Chondrocyte (in vitro differentiated cells): ENCODE measurements at places on chromosomes 11 and 22. TPM values are rescaled to one million over a fixed set of nuclear protein-coding genes. Genes with fewer than 3 reads are reported as not detected.

- DNase-seq, result no peak
Observed at GRCh38 chr11:19793326-19793725, 80.7 kb downstream of the NAV2 start.

- DNase-seq, result no peak
Observed at GRCh38 chr11:88475991-88476418, 138.5 kb upstream of the CTSC start.

DNA sequence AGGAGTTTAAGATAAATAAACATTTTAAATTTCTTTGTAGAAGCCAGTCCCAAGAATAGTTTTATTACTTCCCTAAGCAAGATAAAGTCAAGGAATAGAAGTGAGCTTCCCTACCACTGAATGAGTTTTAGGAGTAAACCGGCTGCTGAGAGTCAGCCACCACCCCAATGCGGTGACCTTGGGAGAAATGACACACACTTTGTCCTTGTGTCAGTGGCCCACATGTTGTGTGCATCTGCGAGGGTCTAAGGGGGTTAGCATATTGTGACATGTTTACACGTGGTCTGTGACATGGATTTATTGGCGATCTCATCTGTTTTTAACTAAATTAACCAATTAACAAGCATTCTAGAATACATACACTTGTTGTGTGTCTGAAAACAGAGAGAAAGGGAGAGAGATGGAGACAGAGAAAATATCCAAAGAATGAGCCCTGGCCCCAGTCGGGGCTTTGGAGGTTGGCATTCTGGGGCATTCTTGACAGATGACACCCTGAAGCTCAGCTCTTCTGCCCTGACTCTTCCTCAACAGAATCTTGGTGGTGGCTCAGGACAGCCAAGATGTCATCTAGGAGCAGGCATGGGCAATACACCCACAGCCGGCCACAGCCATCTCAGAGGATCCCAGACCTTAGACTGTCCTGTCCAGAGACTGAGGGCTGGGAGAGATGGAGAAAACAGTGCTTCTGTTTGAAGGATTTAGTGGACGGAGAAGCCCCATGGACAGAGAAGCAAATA, 29.7 kb upstream of the TMPRSS4 start:
- no peak for DNase-seq

The WBP2NL gene
- total RNA-seq, result not detected in 3 replicates

GRCh38 chr11:10676919-10677318, 16.6 kb downstream of the IRAG1 start:
- DNase-seq, result no peak

- no peak for DNase-seq
Observed at GRCh38 chr22:26615149-26615548, 2.7 kb downstream of the CRYBB1 start.

The KLHL35 gene
- total RNA-seq, result 6.3 to 12.5 TPM (median 10.1 TPM) in 3 replicates

GRCh38 chr11:76984743-76985142, 49.5 kb upstream of the B3GNT6 start:
- no peak for DNase-seq

DNA sequence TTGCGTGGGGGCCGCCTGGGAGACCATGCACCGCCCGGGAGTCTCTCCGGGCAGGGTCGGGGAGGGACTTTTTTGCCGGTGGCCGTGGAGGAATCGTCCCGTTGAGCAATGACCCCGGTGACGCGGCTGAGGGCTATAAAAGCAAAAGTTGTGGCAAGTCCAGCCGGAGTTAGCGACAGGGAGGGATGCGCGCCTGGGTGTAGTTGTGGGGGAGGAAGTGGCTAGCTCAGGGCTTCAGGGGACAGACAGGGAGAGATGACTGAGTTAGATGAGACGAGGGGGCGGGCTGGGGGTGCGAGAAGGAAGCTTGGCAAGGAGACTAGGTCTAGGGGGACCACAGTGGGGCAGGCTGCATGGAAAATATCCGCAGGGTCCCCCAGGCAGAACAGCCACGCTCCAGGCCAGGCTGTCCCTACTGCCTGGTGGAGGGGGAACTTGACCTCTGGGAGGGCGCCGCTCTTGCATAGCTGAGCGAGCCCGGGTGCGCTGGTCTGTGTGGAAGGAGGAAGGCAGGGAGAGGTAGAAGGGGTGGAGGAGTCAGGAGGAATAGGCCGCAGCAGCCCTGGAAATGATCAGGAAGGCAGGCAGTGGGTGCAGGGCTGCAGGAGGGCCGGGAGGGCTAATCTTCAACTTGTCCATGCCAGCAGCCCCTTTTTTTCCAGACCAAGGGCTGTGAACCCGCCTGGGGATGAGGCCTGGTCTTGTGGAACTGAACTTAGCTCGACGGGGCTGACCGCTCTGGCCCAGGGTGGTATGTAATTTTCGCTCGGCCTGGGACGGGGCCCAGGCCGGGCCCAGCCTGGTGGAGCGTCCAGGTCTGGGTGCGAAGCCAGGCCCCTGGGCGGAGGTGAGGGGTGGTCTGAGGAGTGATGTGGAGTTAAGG, at the start of gene NEAT1:
NEAT1 (plus strand) TSS at position 166 of the 883 bp plus-strand sequence.
- no peak for DNase-seq

DNA sequence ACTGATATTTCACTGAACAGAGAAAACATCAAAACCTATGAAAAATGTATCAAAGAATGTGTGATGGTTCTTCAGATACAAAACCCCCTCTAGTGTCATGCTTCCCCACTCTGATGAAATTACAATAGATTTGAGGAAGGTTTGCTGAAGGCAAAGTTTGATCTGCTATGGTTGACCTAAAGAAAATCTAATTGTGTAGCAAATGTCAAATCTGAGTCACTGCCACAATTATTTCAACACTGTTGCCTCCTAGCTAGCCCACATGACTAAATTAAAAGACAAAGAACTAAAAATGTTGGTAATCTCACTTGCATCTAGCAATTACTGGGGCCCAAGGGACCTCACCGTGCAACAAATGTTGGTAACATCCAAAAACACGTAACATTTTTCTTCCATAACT, 728.0 kb downstream of the DLG2 start:
- no peak for DNase-seq

DNA sequence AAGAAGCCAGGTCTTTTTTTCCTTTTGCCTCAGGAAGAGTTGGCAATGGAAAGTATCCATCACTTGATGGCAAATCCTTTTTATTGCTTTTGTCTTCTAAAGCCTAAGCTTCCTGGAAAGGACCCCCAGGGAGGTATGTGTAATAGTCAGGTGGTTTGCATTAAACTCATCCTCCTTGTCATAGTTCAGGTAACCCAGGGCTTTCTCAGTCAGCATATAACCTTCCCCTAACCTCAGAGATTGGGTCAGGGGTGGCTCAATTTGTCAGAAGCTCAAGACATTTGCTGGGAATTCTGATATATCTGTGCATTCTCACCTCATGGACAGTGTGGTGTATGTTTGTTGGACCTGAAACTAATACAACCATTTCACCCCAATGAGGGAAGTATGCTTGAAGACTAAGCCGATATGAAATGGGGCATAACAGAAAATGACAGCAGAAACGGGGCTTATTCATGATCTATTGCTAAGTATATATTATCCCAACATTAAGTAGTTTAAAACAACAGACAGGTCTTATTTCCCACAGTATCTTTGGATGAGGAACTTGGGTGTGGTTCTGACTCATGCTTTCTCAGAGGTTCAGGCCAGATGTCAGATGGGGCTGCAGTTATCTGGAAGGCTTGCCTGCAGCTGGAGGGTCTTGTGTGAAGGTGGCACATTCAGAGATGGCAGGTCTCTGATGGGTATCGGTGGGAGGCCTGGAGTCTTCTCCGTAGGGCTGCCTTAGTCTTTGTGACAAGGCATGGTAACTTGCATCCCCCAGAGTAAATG, 135.8 kb upstream of the SPON1 start:
- no peak for DNase-seq

DNA sequence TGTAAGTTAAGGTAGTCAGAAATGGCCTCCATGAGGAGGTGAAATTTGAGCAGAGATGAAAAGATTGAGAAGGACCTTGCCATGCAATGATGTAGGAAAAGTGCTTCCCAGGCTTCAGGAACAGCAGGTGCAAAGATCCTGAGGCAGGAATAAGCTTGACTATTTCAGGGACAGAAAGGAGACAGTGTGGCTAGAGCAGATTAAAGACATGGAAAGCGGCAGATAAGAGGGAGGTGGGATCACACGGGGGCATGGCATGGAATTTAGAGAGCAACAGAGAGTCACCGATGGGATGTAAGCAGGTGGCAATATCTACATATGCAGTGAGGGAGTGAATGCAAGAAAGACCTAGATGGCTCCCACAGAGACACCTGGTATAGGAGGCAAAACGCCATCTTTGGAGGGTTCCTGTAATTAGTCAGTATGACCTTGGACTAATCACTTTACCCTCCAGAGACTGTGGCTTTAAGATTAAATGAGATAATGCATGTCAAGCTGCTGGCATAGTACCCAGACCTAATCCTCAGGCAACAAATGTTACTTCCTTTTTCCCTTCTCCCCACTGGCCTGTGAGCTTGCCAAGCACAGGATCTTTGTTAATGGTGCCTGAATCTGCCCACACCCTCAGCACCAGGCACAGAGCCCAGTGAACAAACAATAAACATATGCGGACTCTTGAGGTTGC, 24.6 kb upstream of the ACER3 start:
- no peak for DNase-seq

The MRGPRE gene
- total RNA-seq, result not detected in 3 replicates

The PPP2R5B gene
- total RNA-seq, result 21.7 to 33.2 TPM (median 29.3 TPM) in 3 replicates

DNA sequence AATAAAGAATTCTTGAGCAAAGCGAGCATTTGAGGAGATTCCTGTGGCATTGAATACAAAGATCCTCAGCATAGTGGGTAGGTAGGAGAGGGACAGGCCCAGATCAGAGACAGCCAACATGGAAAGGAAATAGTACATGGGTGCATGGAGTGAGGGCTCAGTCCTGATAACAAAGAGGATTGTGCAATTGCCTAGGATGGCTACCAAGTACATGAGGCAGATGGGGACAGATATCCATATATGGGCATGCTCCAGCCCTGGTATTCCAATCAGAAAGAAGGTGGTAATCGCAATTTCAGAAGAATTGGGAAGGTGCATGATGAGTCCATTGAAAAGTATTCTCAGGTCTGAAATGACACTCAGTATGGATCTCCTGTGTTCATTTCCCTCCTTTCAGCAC, 8.6 kb downstream of the OR51T1 start:
- DNase-seq, result no peak

GRCh38 chr11:82225930-82226329, 507.7 kb downstream of the FAM181B start:
- no peak for DNase-seq

- no peak for DNase-seq
Observed at GRCh38 chr11:59610289-59610688, 5.3 kb downstream of the OSBP start.

DNA sequence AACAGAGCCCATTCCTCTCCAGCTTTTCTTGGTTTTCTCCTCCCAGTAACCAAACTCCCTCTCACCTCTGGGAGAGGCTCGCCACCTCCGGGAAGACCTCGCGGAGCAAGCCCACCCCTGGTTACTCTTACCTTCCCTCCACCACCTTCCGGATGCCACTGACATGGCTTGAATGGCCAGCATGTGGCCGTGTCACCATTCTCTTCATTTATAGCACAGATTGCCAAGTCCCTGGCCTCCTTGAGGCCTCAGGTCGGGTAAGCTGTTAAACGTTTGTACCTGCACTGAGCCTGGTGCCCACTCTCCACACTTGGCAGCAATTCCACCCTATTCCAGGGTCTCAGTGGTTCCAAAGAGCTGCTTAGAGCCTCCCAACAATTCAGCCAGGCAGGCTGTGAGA, 8.0 kb upstream of the FXYD2 start:
- DNase-seq, result no peak

The IGSF9B gene
- 8.4 to 18.3 TPM (median 9.3 TPM) in 3 replicates for total RNA-seq

DNA sequence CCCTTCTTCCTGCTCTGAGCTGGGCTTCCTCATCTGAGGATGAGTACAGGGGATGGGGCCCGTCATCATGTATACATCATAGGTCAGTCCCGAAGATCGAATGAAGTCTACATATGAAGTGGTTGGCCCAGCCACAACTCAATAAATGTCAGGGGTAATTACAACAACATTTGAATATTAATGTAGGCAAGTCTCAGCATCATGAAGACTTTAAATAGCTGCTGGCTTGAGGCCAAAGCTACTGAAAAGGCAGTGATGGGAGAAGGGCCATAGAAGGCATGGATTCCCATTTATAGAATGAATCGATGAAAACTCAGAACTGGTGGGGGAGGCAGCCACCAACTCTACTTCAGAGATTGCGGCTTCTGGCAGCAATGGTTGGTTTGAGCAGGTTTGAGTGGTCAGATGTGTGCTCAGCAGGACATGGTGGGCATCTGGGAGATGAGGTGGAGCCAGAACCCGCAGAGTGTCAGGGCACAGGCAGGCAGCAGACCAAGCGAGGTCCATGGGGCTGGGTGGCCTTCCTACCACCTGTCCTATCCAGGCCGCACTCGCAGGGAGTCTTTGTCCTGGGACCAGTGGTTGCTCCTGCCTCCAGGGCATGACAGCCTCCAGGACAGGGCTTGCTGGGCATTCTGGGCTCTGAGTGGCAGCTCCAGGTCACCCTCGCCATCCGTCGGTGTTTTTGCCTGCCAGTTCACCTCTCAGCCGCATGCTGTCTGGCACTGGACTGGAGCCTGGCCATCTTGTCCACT, 919.1 kb downstream of the TBC1D22A start:
- DNase-seq, result no peak

GRCh38 chr22:20490183-20490940, 5.2 kb downstream of the KLHL22 start:
- DNase-seq, result no peak

The GSTT2B gene
- 1.8 to 2.9 TPM in 2 of 3 replicates, not detected in the other for total RNA-seq

The FXYD2 gene
- total RNA-seq, result not detected in 3 replicates

The OR52E8 gene
- total RNA-seq, result not detected in 3 replicates

GRCh38 chr11:61472282-61472681, 36.3 kb upstream of the LRRC10B start:
- no peak for DNase-seq

GRCh38 chr11:211295-211694, 3.8 kb downstream of the RIC8A start:
- peak; percentile 20 for DNase-seq

The TPBGL gene
- total RNA-seq, result 0.24 to 0.82 TPM (median 0.74 TPM) in 3 replicates

DNA sequence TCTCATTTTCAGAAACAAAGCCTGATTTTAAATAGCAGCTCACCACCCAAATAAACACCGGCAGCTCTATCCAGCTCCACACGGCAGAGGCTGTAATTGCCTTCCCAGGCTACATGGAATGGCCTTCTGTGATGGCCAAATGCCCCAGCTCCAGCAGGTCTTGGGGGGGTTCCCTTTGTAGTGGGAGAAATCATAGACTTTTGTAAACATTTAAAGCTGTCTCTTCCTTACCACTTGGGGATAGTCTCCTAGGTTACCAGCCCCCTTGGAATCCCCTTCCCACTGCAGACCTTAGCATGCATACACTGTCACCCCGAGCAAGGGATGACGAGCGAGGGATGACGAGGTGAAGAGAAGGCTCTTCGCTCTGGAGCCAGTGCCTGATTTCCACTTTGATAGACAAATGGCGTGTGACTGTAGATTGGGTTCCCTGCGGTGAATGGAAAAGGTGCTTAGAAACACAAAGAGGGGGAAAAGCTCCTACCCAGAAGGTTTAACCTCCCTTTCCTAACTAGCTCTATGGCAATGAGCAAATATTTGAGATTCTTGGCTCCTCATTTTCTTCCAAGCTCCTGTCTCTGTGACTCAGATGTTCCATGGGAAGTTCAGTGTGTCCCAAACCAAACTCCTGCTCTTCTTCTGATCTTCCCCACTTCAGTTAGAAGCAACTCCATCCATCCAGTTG, 108.0 kb upstream of the CADM1 start:
- no peak for DNase-seq

The DSCAML1 gene
- total RNA-seq, result not detected in 3 replicates

The SCGB2A2 gene
- total RNA-seq, result not detected in 3 replicates

The PDE2A gene
- total RNA-seq, result 0.21 TPM in 1 of 3 replicates, not detected in the others

The MIAT gene
- 2.5 to 6.2 TPM (median 3.5 TPM) in 3 replicates for total RNA-seq

- DNase-seq, result no peak
Observed at GRCh38 chr11:96306933-96307775, 35.8 kb downstream of the MAML2 start.
